ENCODE measurements at places on chromosomes 11 and 22. TPM values are rescaled to one million over a fixed set of nuclear protein-coding genes. Genes with fewer than 3 reads are reported as not detected.
A peak's percentile ranks its signal among the peaks of the same experiment; 100 is the strongest.

The NFAM1 gene
- 12.6 TPM for total RNA-seq

The EEF1G gene
- 847 TPM for total RNA-seq

DNA sequence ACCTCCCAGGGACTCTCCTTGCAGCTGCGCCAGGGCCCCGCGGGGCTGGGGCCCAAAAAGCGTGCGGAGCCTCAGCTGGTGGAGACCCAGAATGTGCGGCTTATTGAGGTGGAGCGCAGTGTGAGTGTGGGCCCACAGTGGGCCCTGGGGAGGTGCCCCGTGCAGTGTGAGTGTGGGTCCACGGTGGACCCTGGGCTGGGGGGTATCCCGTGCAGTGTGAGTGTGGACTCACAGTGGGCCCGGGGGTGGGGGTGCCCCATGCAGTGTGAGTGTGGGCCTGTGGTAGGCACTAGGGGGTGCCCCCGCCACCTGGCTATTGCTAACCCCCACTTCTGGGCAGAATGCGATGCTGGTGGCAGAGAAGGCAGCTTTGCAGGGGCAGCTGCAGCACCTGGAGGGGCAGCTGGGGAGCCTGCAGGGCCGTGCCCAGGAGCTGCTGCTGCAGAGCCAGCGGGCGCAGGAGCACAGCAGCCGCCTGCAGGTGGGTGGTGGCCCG, 7.8 kb upstream of the RPS6KA4 start:
- no peak for DNase-seq

- no peak for DNase-seq
Measured at GRCh38 chr11:116333001-116333535, 439.7 kb downstream of the BUD13 start.

GRCh38 chr11:119316016-119316728, 758 bp downstream of the MCAM start:
- DNase-seq = peak; percentile 68

GRCh38 chr22:46824344-46824909, 62.0 kb downstream of the TBC1D22A start:
- DNase-seq = no peak

DNA sequence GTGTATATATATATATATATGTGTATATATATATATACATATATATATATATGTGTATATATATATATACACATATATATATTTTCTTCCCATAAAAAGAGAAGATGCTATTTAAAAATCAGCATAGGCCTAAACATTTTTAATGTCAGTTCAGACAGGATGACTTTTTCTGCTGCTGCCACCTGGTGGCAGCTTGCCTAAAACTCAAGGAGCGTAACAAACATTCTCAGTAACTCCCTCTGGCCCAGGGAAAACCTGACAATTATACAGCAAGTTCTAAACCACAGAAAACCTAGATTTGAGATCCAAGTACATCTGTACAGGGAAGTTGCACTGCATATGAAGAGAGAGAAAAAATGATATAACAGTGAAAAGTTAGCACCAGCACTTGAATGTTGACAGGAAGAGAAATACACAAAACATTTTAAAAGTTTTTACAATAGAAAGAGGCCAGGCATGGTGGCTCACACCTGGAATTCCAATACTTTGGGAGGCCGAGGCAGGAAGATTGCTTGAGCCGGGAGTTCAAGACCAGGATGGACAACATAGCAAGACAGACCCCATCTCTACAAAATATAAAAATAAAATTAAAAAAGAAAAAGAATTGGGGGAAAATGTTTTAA, 16.6 kb downstream of the OR8A1 start:
- DNase-seq = peak; percentile 70

All from upper lobe of right lung (tissue), 1 donor.